Activated CD4-positive, alpha-beta T cell treated with anti-CD3 and anti-CD28 coated beads, Interleukin-2, amount 50 U/mL, for 1 hour (primary cell): ENCODE measurements at places on chromosomes 3 and 15.
A peak's percentile ranks its signal among the peaks of the same experiment; 100 is the strongest.

DNA sequence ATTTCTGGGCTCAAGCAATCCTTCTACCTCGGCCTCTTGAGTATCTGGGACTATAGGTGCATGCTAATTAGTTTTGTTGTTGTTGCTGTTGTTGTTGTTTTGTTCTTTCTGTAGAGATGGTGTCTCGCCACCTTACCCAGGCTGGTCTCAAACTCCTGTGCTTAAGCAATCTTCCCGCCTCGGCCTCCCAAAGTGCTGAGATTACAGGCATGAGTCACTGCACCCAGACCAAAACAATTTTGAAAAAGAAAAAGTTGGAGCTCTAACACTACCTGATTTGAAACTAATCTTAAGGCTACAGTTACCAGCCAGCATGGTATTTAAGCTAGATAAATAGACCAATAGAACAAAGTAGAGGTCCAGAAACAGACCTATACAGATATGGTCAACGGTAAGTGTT is 29.8 kb downstream of the KPNA1 start:
- DNase-seq: no peak

DNA sequence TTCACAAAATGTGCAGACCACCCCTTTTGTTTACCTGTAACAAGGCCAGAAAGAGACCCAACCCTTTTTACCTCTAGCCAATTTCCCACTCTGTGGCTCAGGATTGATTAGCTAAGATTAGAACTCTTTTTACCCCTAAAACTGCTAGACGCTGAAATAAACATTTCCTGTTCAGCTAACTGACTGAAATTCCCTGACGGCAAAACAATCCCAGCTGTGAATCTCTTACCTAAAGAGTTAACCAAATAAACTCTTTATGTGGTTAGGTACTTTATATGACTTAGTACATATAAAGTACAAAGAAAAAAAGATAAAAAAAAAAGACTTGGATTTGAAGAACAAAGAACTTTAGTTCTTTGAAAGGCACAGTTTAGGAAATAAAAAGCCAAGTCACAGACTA is 988.7 kb downstream of the FHIT start:
- no peak for DNase-seq

GRCh38 chr3:27632431-27633223 is 89.5 kb downstream of the EOMES start:
- DNase-seq: peak; percentile 42

DNA sequence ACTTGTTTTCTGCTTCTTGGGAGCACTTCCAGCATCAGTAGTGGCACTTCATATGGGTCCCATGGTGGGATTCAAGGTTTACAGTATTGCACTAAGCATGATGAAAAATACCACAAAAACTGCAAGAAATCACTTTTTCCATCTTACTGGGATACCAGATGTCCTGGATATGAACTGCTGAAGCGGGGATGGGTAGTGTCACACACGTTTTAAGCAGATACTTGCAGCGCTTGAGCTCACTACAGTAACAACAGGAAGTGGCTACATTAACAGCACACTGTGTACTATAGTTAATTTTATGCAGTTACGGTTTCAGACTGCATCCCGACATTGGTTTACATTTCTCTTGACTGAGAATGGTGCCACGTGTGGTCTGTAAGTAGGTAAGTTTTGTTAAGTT is 3.5 kb upstream of the ISG20 start:
- DNase-seq: no peak
